ENCODE measurements at places on chromosomes 4 and X. TPM values are rescaled to one million over a fixed set of nuclear protein-coding genes. Genes with fewer than 3 reads are reported as not detected.

The ANXA5 gene
- total RNA-seq, result 264 TPM

The CENPVL1 gene
- total RNA-seq, result not detected

The SSX4B gene
- not detected for total RNA-seq

The SLITRK2 gene
- 7.5 TPM for total RNA-seq

The TLR3 gene
- 6.9 TPM for total RNA-seq

The MAGEB2 gene
- not detected for total RNA-seq

The GIMD1 gene
- not detected for total RNA-seq

The VEGFD gene
- total RNA-seq, result 0.79 TPM

The SLIT2 gene
- total RNA-seq, result 110 TPM

The TEX13B gene
- not detected for total RNA-seq

The CSN1S1 gene
- total RNA-seq, result not detected

The ARHGAP10 gene
- 18.0 TPM for total RNA-seq

The PGRMC2 gene
- total RNA-seq, result 46.8 TPM

The RADX gene
- 6.0 TPM for total RNA-seq

The CD40LG gene
- total RNA-seq, result 1.5 TPM

The GBA3 gene
- 19.6 TPM for total RNA-seq

The F9 gene
- not detected for total RNA-seq

The HSFX3 gene
- not detected for total RNA-seq

The ATP8A1 gene
- total RNA-seq, result 43.2 TPM

The TCP11X2 gene
- not detected for total RNA-seq

The ADRA2C gene
- total RNA-seq, result 37.7 TPM

The C4orf54 gene
- 0.23 TPM for total RNA-seq

The NDST4 gene
- total RNA-seq, result 3.8 TPM

The SPON2 gene
- 24.3 TPM for total RNA-seq

The LONRF3 gene
- total RNA-seq, result 2.4 TPM

The GDPD2 gene
- 58.9 TPM for total RNA-seq

The HMGB3 gene
- total RNA-seq, result 12.5 TPM

The EVC gene
- total RNA-seq, result 8.6 TPM

The SPATA4 gene
- not detected for total RNA-seq

The GRID2 gene
- total RNA-seq, result not detected

The HUWE1 gene
- 144 TPM for total RNA-seq

The LAP3 gene
- total RNA-seq, result 107 TPM

The KDM5C gene
- 130 TPM for total RNA-seq

The DMRTC1 gene
- not detected for total RNA-seq

The CLIC2 gene
- total RNA-seq, result 54.9 TPM

The LGI2 gene
- 0.39 TPM for total RNA-seq

The SOD3 gene
- 15.0 TPM for total RNA-seq

The LRP2BP gene
- total RNA-seq, result 2.4 TPM
